Stimulated activated CD4-positive, alpha-beta T cell treated with anti-CD3 and anti-CD28 coated beads, Interleukin-12 subunit alpha, Interleukin-12 subunit beta, amount 100 ng/mL, for 4 hours (primary cell): ENCODE measurements at places on chromosomes 16 and 17.

DNA sequence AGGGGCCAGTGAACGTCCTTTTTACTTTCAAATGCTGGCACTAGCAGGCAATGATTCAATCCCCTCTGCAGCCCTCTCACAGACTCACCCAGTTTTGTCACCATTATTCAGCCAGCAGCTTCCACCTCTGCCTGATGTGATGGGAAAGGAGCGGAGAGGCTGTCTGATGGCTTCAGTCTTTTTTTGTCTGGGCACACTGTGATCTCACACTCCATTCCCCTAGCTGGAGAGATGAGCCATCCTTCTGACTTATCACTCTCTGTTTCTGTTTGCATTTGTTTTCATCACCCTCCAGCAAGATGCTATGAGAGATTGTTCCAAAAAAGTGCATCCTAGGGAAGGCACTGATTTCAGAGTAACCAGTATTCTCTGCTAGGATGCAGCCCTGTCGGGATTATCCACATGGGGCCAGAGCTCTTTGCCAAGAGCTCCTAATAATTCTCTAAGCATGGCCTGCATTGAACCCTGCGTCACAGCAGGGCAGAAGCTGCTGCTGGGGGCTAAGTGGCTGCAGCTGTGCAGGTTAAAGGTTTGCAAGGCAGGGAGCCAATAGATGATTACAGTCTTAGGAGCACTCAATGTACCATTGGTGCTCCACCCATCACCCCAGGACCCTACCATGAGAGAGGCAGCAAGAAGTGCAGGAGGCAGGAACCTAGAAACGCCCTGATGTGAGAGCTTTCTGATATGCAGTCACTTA is 236.1 kb upstream of the C16orf82 start:
- no peak for DNase-seq

GRCh38 chr16:75317532-75317931 is 66.1 kb upstream of the BCAR1 start:
- no peak for DNase-seq

GRCh38 chr17:7435676-7436555 is 681 bp downstream of the TMEM102 start:
- DNase-seq: peak; percentile 49

- no peak for DNase-seq
Measured at GRCh38 chr16:86375851-86376250, 134.5 kb upstream of the FOXF1 start.

- no peak for DNase-seq
Measured at GRCh38 chr16:27406511-27407128, 4.6 kb downstream of the IL21R start.

- DNase-seq: no peak
Measured at GRCh38 chr16:86681031-86681756, 102.8 kb downstream of the FOXL1 start.

- DNase-seq: no peak
Measured at GRCh38 chr17:49890077-49890821, 42.4 kb upstream of the TAC4 start.

- DNase-seq: no peak
Measured at GRCh38 chr17:75481194-75482068, 25.0 kb downstream of the TMEM94 start.

GRCh38 chr16:72092832-72093447 is 480 bp downstream of the TXNL4B start:
- no peak for DNase-seq

- no peak for DNase-seq
Measured at GRCh38 chr17:20995164-20995872, 47.5 kb downstream of the USP22 start.

DNA sequence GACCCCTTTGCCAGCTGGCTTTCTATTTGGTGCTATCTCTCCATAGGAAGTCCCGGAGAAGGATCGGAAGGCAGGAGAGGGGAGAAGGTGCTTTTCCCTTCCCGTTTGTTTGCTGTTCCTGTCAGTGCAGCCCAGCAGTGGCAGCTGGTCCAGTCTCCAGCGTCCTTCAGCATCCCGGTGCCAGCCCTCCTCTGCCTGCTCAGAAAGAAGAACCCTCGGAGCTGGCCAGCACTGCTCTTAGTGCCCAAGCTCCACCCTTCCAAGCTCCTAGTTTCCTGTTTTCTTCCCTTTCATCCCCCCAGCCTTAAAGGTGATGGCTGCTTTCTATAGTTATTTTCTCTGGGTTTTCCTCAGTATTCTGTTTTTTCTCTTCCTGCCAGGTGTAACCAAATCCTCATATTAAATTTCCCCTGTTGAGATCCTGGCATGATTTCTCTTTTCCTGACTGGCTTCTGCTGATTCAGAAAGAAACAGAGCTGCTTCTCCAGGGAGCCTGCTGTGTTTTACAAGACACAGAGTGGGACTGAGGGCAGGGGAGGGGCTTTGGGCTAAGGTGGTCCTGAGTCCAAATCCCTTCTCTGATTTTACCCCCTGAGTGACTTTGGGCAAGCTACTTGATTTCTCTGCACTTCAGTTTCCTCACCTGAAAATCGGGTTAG is 186.8 kb downstream of the COPRS start:
- DNase-seq: no peak

- DNase-seq: no peak
Measured at GRCh38 chr17:76404976-76405563, 20.7 kb downstream of the SPHK1 start.

- no peak for DNase-seq
Measured at GRCh38 chr16:79721270-79721669, 120.7 kb upstream of the MAF start.

GRCh38 chr16:68074850-68075555 is 10.2 kb upstream of the NFATC3 start:
- no peak for DNase-seq

- no peak for DNase-seq
Measured at GRCh38 chr17:4090898-4091297, 51.9 kb downstream of the ZZEF1 start.

DNA sequence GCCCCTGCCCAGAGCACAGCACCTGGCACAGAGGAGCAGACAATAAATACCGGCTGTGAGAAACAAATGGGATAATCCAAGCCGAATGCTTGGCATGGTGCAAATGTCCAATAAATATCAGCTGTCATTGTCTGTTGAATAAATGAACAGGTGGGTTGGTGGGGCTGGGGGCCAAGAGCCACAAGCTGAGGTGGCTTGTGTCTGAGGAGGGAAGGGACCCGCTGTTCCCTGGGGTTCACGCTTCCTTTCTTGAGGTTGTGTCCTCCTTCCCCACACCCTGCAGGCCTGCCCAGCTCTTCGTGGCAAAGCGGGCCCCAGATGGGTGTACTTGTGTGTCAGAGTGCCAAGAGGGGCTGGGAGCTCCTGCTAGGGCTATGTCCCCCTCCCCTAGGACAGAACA is 38.6 kb downstream of the ARHGAP27 start:
- no peak for DNase-seq

DNA sequence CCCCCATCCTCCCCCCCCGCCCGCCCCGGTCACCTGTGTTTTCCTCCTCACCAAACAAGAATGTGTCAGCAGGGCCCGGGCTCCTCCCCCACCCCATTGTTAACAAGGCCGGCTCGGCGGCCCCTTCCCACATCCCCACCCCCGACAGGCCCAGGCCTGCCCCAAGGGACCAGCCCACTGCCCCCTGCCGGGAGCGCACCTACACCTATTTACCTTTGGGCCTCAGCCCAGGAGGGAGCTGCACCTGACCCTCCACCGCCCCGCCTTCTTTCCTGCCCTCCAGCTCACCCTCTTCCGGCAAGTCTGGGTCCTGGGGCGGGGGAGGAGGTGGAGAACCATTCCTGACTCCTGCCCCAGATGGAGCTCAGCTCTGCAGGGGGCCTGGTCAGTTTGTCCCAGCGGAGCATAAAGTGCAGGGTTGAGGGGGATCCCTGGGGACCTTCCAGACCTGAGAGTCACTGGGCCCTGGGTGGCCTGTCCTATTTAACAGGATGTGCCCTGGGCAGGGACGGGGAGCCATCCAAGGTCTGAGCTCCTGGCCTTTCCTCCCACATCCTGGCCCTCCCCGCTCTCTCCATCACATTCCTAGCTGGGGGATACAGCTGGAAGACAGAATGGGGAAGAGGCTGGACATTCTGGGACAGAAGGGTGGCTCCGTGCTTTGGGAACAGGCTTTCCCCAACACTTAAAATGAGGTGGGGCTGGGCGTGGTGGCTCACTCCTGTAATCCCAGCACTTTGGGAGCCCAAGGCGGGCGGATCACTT is 8.3 kb downstream of the FOXJ1 start:
- no peak for DNase-seq

DNA sequence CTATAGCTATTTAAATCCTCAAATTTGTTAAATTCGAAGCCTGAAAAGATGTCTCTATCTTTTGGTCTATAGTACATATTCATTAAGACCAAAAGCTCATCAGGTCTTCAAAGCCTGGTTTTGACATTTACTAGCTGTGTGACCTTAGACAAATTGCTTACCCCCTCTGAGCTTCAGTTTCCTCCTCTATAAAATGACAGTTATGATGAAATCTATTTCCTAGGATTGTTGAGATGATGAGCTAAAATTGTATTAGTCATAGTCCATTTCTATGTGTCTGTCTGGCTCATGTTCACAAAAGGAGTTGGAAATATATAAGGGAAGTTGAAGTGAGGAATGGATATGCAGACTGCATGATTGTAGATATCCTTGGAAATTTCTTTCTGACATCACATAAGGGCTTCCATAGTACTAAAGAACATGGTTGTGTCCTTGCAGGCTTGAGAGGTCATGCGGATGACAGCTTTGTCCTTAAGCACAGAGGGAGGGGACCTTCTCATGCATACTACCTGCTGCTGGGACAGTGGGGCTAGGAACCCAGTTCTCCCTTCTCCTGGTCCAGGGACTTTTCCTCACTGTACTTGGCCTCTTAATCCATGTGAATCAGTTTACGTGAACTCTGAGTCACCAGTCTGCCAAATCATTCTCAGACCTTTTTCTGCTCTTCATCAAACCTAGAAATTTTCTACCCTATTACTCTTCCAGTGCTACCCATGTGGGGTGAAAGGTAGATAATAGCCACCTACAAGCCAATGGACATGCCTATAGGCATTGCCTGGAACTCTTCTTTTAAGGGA is 487.5 kb upstream of the SALL1 start:
- no peak for DNase-seq

DNA sequence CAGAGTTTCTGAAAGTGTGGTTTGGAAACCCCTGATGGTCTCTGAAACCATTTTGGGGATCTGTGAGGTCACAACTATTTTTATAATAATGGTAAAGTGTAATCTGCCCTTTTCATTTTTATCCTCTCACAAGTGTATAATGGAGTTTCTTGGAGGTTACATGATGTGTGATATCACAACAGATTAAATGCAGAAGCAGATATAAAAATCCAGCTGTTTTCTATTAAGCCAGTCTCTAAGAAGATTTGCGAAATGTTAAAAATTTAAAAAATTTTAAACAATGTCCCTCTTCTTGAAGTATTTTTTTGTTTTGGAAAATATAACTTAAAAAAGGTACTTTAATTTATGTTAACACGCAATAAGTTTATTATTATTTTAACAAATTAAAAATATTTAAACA is 48.7 kb downstream of the RPGRIP1L start:
- no peak for DNase-seq

GRCh38 chr17:81342269-81343070 is 47.4 kb upstream of the SLC38A10 start:
- no peak for DNase-seq

DNA sequence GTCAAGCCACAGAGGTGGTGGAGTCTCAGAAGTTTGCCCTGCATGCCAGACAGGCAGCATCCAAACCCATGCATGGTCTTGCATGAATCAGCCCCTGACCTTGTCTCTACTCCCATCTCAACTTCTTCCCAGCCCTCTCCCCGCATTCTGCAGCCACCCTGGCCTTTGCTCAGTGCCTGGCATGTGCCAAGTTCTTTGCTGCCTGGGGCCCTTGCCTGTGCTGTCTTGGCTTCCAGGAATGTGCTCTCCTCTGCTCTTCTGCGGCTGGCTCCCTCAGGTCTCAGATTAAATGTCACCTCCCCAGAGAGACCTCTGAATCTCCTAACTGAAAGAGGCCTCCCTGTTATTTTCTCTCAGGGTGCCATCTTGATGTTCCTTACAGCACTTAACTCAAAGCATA is 17.6 kb downstream of the DRC3 start:
- no peak for DNase-seq

DNA sequence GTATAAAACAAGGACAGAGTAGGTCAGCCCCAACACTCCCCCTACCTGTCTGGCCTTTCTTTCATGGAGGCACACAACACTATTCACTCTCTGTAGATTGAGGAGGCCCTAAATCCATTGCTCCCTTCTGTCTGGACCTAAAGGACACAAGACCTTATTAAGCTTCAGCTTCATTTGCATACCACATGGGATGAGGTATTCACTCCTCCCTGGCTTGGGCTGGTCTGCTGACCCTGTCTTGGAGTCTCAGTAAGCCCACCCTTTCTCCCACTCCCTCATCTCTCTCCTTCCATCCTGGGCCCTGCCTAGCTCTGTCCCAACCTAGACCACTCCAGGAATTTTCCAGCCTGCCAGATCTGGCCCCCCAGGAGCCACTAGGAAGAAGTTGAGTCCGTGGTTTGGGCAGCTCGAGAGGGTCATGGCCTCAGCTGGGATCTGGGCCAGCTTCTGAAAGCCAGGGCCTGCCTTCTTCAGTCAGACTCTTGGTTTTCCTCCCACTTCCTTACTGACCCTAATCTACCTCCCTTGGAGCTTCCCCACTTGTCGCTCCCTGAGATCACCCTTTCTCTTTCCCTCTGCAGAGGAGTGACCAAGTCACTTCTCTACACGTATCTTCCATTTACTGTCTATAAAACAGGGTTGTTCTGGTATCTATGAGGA is 6.5 kb upstream of the LLGL1 start:
- DNase-seq: no peak

- no peak for DNase-seq
Measured at GRCh38 chr17:65029605-65030336, 26.8 kb downstream of the GNA13 start.

- peak; percentile 42 for DNase-seq
Measured at GRCh38 chr16:28218109-28218508, 6.3 kb upstream of the XPO6 start.

GRCh38 chr17:31808521-31809050 is 50.5 kb downstream of the COPRS start:
- DNase-seq: no peak

GRCh38 chr16:72241930-72242329 is 70.0 kb upstream of the PMFBP1 start:
- DNase-seq: no peak

GRCh38 chr16:57884655-57885133 is 82.4 kb upstream of the KIFC3 start:
- DNase-seq: no peak

DNA sequence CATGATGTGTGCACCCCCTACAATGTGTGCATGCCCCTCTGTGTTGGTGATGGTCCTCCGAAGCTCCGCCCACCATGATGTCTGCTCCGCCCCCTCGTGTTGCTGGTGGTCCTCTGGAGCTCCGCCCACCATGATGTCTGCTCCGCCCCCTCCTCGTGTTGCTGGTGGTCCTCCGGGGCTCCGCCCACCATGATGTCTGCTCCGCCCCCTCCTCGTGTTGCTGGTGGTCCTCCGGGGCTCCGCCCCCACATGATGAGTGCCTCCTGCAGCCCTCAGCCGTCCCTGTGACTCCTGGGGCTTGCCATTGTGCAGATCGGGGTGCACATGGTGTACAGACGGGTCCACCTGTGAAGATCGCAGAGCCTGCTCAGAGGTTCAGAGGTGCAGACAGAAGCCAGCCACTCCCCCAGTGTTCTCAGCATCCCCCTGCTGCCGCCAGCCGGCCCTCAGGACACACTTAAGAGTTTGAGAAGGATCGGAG is 129.1 kb upstream of the CHMP6 start:
- DNase-seq: no peak

GRCh38 chr16:84810518-84811273 is 9.1 kb upstream of the CRISPLD2 start:
- DNase-seq: no peak
